ENCODE measurements at places on chromosomes 2 and 18.

GRCh38 chr2:240432820-240433801, 2.4 kb upstream of the GPC1 start:
- DNase-seq = no peak

DNA sequence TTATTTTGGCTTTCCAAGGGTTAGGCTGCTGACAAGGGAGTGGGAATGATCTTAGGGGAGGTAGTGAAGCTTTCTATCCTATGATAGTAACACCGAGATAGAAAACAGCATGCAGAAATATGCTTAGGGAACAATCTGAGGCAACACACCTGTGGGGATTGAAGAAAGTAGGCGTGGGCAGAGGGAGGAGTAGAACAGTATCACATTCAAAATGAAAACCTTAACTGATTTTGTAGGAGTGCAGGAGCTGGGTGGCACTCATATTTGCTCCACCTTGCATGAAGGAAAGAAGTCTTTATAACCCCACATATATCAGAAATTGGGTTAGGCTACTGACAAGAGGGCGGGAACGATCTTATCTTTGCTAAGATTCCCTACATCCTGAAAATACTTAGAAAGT, 762.2 kb upstream of the CNTNAP5 start:
- DNase-seq = no peak

DNA sequence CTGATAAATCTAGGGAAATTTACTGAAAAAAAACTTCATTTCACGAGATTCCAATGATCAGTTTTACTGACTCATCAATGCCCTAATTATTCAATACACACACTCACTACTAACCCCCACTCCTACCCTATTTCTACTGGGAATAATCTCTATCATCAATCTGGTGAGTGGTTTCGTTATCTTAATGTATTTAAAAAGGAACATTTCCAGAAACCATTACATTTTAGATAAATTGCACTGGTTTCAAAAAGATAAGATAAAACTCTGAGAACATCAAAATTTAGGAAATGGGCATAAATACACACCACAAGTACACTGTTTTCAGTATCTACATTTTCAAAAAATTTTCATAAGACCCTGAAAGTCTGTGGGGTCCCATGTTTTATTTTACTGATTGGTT, 471.4 kb upstream of the PKDCC start:
- DNase-seq = no peak

DNA sequence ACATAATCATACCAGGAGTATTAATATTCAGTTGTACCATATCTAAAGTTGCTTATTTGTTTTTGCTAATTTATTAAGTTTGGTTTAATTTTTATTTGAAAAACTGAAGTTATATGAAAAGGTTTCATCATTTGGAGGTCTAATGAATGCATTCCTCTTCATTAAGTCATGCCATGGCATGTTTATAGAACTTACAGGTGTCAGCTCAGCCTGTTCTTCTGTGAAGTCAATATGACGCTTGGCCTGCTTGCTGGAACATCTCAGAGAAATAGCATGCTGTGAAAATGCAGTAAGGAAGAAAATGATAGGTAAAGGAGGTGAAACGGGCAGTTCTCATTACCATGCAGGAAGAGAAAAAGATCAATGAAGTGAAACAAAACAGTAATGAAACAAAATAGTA, 58.2 kb downstream of the RAPH1 start:
- no peak for DNase-seq

- no peak for DNase-seq
These were observed 8.1 kb downstream of the MRPS5 start for GRCh38 chr2:95113464-95113863.
